ENCODE measurements at places on chromosomes 6 and 20. TPM values are rescaled to one million over a fixed set of nuclear protein-coding genes. Genes with fewer than 3 reads are reported as not detected.

GRCh38 chr6:167714152-167714551, 112.6 kb upstream of the AFDN start:
- no peak for DNase-seq

DNA sequence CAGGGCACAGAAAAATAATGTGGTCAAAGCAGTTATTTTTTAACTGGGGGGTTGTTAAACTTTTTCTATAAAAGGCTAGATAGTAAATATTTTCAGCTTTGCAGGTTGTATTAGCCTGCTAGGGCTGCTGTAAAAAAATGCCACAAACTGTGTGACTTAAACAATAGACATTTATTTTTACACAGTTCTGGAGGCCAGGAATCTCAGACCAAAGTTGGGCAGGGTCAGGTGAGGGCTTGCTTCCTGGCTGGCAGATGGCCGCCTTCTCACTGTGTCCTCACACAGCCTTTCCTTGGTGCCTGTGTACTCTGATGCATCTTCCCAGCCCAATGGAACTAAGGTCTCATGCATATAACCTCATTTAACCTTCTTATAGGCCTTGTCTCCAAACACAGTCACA, 294.7 kb downstream of the PTPRT start:
- no peak for DNase-seq

NKX2-2 gene
- total RNA-seq = not detected

DNA sequence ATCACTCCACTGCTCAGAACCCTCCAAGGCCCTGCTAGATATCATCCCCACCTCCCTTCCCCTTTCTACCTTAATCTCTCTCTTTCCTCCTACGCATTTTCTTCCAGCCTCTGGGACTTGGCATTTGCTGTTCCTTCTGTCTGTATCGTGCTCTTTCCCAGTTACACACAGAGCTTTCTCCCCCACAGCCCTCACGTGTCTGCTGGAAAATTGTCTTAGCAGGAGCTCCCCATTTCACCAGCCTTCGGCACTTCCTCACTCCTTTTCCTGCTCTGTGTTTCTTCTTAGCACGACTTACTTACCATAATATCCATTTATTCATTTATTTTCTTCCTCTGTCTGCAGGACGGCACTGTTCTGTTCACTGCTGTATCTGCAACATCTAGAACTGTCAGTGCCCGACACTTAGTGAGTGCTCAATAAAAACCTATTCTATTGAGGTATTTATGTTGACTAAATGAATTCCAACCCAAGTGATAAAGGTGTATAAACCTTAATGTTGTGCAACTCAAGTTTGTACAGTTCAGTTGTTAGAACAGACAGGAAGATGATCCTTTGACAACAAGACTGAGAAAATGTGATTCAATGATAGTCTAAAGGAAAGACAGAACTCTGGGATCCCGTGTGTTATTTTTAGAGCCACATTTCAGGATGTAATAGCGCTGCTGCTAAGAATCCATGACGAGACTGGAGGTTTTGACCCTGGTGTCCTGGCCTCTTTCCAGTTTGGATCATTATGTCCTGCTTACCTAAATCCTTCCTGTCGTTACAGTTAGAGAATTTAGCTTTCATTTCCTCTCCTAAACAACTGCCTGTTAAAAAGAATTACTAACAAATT, 170.1 kb upstream of the LAMP5 start:
- DNase-seq = no peak

DNA sequence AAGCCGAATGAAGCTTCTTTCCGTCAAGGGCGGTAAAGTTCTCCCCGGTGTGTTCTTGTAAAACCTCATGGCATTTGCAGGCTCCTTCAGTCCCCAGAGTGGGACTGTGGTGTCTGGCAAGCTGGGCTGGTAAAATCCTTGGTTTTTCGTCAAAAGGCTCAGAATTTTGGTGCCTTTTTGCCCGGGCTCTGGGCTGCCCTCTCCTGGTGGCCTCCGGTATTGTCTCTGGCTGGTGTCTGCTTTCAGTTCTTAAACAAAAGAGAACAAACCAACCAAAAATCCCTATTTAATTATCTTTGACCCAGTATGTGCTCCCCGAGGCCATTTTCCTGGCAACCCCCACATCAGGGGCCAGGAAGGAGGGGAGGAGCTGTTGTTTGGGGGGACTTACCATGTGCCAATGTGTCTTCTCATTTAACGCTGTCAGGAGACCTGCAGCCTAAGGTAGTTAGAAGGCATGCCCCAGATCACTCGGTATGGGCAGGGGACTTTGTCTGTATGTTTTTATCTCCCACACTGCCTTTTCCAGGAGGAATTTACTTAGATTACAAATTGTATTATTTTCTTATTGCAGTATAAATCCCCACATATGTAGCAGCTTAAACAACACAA, 11.1 kb downstream of the CDH4 start:
- DNase-seq = no peak

- no peak for DNase-seq
Observed at GRCh38 chr6:148042536-148042935, 300.1 kb upstream of the SASH1 start.

DNA sequence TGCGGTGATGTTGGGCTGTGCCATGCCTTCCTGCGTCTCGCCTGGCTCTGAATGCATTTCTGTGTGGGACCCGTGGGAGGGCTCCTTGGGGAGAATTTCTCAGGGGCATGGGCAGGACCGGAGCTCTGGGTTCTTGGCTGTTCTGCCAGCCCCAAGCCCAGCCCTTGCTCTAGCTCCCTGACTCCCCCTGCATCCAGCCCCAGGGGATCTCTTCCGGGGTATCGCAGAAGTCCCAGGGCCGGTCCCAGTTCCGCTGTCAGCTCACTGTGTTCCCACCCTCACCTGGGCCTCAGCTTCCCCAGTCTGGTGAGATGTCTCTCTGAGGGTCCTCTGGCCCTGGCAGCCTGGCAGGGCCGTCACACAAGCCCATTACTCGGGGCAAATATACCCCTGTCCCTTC, 20.5 kb downstream of the SPDEF start:
- no peak for DNase-seq

TTLL9 gene
- not detected for total RNA-seq

- DNase-seq = no peak
Observed at GRCh38 chr6:107532706-107533105, 42.8 kb downstream of the SOBP start.

RALGAPB gene
- total RNA-seq = 45.2 TPM

UST gene
- 14.2 TPM for total RNA-seq

SMLR1 gene
- not detected for total RNA-seq

DNA sequence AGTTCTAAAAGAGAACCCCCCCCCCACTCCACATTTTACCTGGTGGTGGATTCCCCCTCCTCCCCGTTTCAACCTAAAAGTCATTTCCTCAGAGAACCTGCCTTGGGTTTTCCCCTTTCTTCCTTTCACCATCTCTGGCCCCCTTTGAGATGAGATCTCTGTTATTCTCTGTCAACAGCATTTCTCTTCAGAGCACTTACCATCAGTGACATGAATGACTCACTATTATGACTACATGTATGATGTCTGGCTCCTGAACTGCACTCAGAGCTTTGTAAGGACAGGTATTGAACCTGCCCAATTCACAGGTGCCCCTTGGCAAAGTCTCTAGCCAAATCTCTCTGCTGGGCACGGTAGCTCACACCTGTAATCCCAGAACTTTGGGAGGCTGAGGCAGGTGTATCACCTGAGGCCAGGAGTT, 61.4 kb upstream of the JARID2 start:
- no peak for DNase-seq

CCDC170 gene
- 2.0 TPM for total RNA-seq

- DNase-seq = no peak
Observed at GRCh38 chr6:116986819-116987218, 109.8 kb downstream of the RFX6 start.

- DNase-seq = no peak
Observed at GRCh38 chr20:59575653-59576052, 28.7 kb upstream of the PHACTR3 start.

DNA sequence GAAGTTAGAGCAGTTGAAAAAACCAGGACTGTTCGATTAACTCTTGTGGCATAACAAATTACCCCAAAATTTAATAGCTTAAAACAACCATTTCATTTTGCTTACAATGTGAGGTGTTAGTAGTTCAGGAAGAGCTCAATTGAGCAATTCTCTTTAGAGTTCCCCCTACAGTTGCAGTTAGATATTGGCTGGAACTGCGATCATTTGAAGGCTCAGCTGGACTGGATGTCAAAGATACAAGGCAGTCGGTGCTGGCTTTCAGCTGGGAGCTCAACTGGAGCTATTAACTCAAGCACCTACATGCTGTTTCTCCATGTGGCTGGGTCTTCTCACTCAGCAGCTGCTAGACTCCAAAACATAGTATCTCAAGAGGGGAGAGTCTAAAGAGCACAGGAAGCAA, 96.0 kb upstream of the LOC128125822 start:
- no peak for DNase-seq

LAMA4 gene
- 56.5 TPM for total RNA-seq

CNBD2 gene
- total RNA-seq = 2.7 TPM

GRCh38 chr6:159996626-159997497, 28.0 kb downstream of the IGF2R start:
- DNase-seq = no peak

STMND1 gene
- not detected for total RNA-seq

DNA sequence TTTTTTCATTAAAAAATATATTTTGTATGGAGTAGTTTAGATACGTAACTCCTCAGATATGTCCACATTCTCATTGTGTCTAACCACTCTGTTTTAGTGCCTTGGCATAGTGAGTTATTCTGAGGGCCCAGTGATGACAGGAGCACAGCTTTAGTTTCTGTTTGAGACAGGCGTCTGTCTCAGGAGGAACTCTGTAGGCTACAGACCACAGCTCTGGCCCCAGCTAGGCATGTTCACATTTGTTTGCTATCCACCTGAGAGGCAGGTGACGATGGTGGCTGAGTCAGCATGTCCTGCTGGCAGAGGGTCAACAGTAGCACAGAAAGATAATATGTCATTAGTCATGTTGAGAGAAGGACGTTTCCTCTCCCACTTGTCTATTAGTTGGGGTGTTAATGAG, 16.3 kb downstream of the LRRC1 start:
- no peak for DNase-seq

DNA sequence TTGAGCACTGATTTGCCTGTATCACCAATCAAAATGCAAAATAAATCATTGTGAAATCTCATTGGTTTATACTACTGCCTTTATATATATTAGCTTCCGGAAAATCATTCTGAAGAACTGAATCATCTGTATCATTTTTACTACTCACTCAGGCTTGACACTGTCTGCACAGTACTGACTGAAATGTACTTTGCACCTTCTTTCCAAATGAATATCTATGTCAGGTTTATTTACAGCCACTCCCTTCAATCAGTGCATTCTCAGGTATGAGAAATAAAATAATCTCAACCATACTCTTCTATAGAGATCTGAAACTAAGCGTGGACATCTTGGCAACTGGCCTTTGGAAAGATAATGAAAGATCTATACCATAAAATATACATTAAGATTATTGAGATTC, 2.7 kb downstream of the KHDRBS2 start:
- no peak for DNase-seq

FAM162B gene
- 19.6 TPM for total RNA-seq

GRCh38 chr20:2114127-2114959, 12.7 kb downstream of the STK35 start:
- DNase-seq = peak; percentile 74

GRCh38 chr6:86856937-86857563, 80.3 kb upstream of the HTR1E start:
- DNase-seq = no peak

BEND6 gene
- total RNA-seq = 1.5 TPM

Measured in vagina (tissue), 2 donors.